ENCODE measurements at places on chromosomes 12 and 14.

GRCh38 chr12:100221523-100221922 lies 20.9 kb downstream of the ACTR6 start:
- DNase-seq: no peak

GRCh38 chr12:12872934-12873275 lies 18.5 kb upstream of the GPRC5A start:
- DNase-seq: no peak

DNA sequence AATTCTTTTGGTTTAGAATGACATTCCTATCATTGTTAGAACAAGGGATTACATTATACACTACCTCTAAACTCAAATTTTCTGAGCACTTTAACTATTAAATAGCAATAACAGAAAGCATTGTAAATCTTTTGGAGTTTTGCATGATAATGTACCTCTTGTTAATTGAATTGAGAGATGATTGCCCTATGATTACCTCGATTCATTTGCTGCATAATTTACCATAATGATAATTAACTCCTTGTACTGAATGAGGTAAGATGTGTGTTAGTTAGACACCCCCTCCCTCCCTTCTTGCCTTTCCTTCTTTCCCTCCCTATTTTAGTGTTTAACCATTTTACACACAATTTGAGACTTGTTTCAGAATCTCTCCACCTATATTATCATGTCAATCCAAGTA lies 469.2 kb downstream of the DIO2 start:
- no peak for DNase-seq

DNA sequence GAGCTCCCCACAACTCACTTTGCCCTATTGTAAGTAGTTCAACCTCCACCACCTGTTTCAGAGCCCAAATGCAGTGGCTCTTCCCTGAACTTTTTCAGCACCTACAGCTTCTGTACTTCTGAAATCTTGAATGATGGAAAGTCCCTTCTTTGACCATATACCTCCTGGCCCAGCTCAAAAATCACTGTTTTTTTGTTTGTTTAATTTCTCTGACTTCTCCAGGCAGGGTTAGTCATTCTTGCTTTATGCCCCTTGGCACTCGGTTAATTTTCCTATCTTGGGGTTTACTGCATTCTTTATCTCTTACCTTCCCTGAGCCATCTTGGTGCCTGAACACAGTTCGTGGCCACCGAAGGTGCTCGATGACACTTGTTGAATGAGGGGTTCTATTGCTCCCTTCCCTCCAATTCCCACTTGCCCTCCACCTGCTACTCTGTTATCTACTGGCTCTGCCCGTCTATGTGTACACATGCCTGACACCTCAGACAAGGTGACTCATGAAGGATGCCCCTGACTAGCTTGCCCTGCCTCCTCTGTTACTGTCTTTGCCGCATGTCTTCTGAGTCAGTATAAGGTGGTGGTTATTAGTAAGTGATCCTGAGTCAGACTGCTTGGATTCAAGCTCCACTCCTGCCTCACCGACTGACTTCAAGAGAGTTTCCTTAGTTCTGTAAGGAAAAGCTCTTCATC lies 4.4 kb downstream of the AMHR2 start:
- DNase-seq: no peak

GRCh38 chr12:1691123-1692007 lies 495 bp downstream of the ADIPOR2 start:
- DNase-seq: peak; percentile 8

- no peak for DNase-seq
Measured at GRCh38 chr12:2416158-2416557, 363.4 kb downstream of the CACNA1C start.

GRCh38 chr12:3061059-3061458 lies 16.1 kb upstream of the TSPAN9 start:
- no peak for DNase-seq

DNA sequence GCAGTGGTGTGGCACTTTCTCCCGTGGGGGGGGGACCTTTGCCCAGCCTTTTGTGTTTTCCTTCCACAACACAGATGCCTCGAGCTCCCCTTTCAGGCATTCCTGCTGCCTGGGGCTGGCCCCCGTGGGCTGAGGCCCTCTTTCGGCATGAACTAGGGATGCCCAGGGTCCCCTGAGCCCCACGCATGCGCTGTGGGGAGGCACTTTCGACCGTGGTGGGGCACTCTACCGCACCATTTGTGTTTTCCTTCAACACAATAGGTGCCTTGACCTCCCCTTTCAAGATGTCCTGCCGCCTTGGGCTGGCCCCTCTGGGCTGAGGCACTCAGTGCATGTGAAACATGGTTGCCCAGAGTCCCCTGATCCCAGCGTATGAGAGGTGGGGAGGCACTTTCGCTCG lies 363.7 kb downstream of the ALG10 start:
- no peak for DNase-seq

GRCh38 chr14:104090071-104090748 lies 4.7 kb downstream of the ASPG start:
- no peak for DNase-seq

DNA sequence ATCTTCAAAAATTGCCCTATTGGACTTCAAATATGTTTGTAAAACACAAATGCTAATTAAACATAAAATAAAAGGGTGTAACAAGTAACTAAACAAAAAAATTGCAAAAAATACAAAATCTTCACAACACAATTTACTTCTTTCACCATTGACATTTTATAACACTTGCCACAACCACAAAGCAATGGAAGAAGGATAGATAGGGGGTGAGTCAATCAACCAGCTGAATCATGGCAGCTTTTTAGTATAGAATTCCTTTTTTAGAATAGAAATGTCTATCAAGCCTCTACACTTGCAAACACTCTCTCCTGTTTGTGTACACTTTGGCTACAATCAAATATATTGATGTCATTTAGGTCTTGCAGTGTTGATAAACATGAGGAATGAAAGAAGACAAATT lies 232.7 kb downstream of the SLC16A7 start:
- DNase-seq: no peak

GRCh38 chr14:50608302-50608851 lies 48.4 kb downstream of the ATL1 start:
- DNase-seq: no peak

DNA sequence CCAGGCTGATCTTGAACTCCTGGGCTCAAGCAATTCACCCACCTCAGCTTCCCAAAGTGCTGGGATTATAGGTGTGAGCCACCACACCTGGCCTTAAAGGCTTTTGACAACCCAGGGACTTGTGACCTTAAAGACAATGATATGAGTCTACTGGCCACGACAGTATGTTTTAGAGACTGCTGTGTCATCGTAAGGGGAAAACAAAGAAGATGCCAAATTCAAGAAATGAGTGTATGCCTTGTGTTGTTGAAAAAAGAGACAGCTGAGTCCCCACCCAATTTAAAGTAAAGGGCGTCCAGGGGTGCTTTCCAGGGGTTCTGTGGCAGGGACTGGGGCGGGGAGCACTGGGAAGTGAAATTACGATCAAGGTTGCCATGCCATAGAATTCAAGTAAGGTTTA lies 26.4 kb upstream of the FBXO21 start:
- DNase-seq: no peak

GRCh38 chr12:34214011-34214410 lies 191.7 kb downstream of the ALG10 start:
- no peak for DNase-seq

- DNase-seq: no peak
Measured at GRCh38 chr12:72256725-72257124, 15.4 kb upstream of the TRHDE start.

- peak; percentile 48 for DNase-seq
Measured at GRCh38 chr12:54378796-54379397, 5.6 kb downstream of the ZNF385A start.

GRCh38 chr12:50425589-50426258 lies 25.0 kb downstream of the LARP4 start:
- DNase-seq: no peak

GRCh38 chr12:48235796-48236333 lies 32.8 kb upstream of the OR10AD1 start:
- no peak for DNase-seq

DNA sequence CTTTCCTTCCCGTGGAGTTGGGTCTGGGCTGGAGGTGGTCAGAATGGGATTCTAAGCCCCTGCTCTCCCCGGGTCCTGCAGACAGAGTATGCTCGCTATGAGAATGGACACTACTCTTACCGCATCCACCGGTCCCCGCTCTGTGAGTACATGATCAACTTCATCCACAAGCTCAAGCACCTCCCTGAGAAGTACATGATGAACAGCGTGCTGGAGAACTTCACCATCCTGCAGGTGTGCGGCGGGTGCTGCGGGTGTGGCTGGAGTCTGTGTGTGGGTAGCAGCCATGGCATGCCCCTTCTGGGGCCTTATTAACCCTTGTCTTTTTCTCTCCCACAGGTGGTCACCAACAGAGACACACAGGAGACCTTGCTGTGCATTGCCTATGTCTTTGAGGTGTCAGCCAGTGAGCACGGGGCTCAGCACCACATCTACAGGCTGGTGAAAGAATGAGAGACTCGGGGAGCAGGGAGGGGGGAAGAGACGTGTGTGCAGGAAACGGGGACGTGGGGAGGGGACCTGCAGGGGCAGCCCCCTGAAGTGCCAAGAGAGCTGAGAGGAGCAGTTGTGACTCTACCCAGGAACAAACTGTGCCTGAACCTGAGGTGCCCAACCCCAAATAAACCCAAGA lies 37.0 kb upstream of the TSPAN9 start:
- no peak for DNase-seq

DNA sequence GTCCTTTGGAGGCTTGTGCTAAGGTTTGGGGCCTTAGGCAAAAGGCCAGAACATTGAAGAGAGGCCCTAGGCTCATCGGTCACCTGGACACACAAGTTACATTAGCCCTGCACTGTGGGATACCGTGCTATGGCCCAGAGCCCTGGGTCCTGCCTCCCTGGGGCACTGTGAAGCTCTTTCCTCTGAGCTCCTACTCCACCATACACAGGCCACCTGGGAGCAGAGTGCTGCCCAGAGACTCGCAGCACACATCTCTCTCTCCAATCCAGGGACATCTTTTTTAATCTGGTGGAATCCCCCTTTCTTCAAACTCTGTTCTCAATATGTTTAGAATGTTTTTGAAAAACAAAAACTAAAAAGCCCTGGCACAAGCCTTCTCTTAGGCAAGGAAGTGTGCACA lies 314.2 kb upstream of the RGS6 start:
- no peak for DNase-seq

DNA sequence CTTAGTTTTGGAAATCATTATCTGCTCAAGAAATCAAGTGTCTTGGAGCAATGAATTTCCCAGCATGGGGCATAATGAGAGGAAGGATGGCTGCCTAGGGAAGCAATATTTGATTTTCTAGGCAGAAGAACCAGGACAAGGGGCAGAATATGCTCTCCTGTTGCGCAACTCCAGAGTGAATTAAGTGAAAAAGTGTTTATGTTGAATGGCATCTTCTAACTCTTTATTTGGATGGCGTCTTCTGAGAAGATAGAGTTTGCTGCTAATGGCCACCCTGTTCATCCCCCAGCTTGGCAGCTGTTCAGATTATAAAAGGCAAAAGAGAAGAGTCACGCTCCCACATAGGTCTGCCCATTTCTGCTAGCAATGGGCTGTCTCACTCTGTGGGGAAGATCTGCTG lies 1278.1 kb downstream of the AACS start:
- no peak for DNase-seq

DNA sequence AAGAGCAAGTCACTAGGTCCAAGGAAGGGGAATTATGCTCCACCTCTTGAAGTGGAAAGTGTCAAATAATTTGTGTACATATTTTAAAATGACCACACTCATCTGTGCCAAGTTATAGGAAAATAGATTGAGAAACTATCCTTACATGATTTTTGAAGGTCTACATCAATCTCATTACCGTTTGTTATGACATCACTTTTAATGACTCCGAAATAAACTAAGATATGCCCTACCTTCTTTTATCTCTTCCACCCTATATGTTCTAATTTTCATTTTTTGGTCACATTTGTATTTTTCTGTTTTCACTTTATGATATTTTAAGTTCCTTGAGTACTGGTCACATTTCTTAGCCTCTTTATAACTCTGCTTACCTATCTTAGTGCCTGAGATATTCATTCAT lies 3.3 kb upstream of the PSMC6 start:
- DNase-seq: no peak

- DNase-seq: no peak
Measured at GRCh38 chr12:104846056-104846767, 111.9 kb downstream of the SLC41A2 start.

DNA sequence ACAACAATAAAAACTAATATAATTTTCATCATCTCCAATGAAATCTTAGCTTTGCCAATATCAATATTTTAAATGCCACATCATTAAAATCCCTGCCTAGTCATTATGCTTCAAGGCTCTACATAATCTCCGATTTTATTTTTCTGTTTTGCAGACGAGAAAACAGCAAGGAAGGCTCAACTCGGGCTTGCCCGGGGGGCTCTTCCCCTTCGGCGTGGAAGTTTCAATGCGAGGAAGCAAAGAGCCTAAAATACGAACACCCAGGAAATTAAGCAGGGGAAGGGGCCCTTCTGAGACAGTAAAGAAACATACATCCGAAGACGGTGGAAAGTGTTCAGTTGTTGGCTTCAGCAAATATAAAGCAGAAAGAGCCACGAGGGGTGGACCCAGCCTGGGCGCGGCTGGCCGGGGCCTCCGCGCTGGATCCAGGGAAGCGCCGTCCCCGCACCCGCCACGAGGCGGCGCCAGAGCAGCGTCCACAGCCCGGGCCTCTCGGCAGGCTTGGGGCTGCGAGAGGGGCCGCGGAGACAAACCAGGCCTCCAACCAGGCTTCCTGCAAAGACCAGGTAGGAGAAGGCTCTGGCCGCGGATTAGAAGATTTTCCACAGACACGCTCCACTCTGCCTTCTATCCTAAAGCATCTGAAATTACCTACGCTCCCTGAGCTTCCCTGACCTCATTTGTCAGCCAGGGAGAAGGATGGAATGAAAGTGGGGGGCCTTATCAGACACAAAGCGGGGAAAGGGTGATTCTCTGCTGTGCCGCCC lies 77.2 kb downstream of the SERPINA3 start:
- DNase-seq: peak; percentile 74

GRCh38 chr12:108783446-108783845 lies 52.1 kb upstream of the CORO1C start:
- DNase-seq: no peak

DNA sequence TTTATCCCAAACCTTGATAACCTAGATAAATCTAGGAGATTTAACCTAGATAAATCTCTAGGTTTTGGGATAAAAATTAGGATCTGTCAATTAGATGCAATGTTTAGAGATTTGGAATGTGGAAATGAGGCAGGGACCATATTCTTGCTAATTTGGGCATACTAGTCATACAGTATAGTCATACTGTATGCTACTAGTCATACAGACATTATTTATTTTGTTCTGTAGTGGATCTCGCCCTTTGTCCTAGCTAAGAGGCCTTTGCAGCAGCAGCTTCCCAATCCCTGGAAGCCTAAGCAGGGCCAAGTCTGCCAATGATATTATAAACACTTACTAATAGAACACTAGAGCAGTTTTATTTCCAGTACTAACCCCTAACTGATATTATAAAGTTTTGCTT lies 136.4 kb downstream of the CEP128 start:
- DNase-seq: no peak

- peak; percentile 44 for DNase-seq
Measured at GRCh38 chr14:61923348-61923747, 161.1 kb downstream of the SNAPC1 start.

DNA sequence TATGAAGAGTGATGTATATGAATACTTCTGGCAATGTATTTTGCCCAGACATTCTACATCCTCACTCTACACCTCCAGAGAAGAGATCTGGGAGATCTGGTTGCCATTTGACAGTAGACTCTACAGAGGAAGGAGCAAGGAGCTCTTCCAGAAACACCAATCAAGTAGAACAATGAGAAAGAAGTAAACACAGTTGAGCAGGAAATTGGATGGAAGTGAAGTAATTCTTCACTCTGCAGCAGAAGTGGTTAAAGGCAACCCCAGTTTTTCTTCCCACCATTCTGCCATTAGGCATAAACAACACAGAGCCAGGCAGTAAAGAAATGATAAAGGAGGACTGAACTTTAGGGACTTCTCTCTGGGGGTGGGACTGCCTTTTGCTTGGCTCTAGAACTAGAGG lies 48.5 kb upstream of the PRICKLE1 start:
- DNase-seq: no peak

Measured in NCI-H1417 (cell line).